ENCODE measurements at places on chromosomes 4 and X.

DNA sequence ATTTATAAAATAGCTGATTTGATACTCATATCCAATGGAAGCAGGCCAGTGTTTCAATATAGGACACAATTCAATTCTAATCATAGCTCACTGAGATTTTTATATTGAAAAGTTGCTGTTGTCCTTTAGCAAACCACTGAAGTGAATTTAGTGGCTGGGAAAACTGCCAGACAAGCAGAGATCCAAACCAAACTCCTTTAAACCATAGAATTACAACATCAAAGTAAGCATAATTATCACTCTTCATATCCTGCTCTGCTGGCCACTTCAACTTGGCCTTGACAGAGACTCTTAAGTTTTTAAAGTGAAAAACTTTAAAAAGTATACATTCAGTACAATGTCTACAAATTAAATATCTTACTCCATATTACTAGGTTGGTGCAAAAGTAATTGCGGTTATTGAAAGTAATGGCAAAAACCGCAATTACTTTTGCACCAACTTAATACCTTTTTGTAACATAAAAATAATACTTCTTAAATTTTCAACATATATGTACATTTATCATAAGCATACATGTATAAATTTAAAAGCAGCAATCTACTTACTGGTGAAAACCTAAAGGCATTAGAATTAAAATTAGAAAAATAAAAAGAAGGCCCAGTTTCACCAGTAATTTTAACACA is 433.0 kb downstream of the PCDH10 start:
- DNase-seq, result no peak

DNA sequence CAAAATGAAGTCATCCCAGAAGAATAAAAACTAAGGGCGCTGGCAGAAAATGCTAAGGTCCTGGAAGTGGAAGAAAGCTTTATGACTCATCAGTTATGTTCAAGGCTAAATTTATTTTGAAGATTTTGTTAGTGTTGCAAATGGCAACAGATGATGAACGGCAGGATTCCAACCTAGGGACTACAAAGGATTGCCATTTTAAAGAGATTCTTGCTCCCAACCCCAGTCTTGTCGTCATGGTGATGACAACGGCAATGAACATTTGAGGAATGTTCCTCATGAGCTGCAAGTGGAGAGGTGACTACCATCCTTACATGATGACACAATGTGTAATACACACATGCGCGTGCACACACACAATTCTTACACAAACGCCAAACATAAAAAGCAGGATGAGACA is 54.4 kb upstream of the FTHL17 start:
- no peak for DNase-seq

- DNase-seq, result no peak
Observed at GRCh38 chrX:57177070-57177469, 39.9 kb upstream of the SPIN2A start.

GRCh38 chr4:139951021-139951420 is 203.0 kb downstream of the MAML3 start:
- DNase-seq, result peak; percentile 5

- DNase-seq, result no peak
Observed at GRCh38 chrX:67693928-67694327, 150.1 kb downstream of the AR start.

- no peak for DNase-seq
Observed at GRCh38 chr4:172035562-172035961, 222.4 kb downstream of the GALNTL6 start.

DNA sequence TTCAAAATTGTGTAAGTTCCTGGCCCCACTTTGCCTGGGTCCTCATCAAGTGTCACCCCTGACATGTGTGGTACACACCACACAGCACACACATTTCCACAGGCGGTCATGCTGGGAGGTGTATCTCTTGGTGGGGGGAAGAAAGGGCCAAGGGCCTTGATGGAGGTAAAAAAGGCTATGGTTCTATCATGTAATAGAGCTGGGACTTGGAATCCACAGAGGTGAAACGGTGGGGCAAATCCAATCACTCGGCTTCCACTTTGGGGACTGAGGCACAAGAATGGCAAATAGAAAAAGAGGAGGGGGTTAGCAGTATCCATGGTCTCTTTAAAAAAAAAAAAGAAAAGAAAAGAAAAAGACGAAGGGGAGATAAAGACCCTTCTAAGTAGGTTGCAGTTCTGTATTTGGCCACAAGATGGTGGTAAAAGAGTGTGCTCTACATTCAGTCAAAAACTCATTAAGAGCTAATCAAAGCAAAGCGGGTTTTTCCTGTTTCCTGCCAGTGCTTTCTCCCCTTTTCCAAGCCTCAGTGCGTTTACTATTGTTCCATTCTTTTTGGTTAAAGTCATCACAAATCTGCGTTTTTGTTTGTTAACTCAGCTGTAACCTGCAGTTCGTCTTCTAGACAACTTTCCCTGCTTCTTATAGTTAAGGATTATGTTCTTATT is 37.0 kb upstream of the ATP6AP2 start:
- peak; percentile 14 for DNase-seq

DNA sequence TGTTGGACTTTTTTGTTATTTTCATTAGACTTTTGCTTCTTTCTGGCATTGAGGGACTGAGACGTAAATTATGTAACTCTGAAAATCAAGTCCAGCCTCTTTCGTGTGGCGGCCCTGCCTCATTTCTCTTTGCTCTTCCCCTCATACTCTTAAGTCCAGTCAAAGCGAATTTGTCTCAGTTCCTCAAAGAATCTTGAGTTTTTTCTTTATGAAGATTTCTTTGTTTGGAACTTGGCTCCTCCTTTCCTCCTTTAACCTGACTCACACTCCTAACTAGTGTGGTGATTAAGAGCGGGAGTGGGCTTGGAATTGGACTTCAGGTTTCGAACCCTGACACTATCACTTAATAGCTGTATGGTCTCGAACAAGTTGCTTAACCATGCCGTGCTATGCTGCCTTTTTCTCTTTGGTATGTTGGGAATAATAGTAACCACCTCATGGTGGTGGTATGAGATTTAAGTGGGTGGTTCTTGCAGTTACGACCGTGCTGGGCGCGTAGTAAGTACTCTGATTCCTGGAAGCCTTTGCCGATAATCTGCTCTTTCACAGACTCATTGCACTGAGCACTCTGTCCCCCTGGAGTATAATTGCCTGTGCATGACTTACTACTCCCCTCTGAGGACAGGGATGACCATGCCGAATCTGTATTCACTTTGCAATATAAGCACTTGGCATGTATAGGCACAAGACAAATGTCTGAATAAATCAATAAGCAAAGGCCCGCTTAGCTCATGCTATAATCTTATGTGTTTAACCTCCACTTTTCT is 19.1 kb downstream of the FNIP2 start:
- no peak for DNase-seq

GRCh38 chr4:173332963-173333657 is 1.0 kb downstream of the HMGB2 start:
- DNase-seq, result peak; percentile 27

DNA sequence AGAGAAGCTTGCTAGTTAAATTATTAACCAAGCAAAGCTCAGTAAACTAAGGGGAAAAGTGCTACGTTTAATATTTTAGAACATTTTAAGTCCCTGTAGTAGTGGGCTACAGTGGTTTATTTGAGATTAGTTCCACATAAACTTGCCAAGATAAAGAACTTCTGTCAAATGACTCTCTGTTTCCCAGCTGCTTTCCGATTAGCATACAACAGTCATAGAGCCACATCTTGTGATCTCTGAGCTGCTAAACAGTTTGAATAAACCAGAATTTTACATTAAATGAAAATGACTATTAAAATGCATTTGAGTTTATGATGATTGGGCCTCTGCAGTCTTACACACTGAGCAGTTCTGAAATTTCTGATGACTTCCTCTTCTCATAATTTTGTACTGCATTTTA is 568.5 kb downstream of the IQCM start:
- DNase-seq, result no peak

GRCh38 chrX:70253377-70254062 is 6.5 kb downstream of the P2RY4 start:
- no peak for DNase-seq

- DNase-seq, result no peak
Observed at GRCh38 chr4:37324546-37324945, 80.0 kb downstream of the NWD2 start.

DNA sequence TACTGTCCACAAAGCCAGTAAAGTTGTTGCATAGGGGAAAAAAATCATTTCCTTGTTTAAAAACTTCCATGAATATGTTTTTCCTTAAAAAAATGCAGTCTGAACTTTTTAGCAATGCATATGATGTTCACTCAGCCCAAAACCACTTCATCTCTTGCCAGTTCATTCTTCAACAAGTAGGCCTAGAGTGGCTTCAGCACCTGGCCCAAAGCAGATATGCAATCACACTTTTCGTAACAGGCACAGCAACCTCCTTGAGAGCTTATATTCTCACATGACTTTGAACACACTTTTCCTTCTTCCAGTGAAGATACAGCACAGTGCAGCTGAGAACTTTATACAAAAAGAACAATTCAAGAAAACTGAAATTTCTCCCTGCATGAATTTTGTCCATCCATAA is 128.6 kb downstream of the ADAMTS3 start:
- DNase-seq, result no peak

- DNase-seq, result no peak
Observed at GRCh38 chr4:26632916-26633315, 49.0 kb downstream of the TBC1D19 start.

- DNase-seq, result no peak
Observed at GRCh38 chr4:123676071-123676889, 279.7 kb downstream of the SPRY1 start.

DNA sequence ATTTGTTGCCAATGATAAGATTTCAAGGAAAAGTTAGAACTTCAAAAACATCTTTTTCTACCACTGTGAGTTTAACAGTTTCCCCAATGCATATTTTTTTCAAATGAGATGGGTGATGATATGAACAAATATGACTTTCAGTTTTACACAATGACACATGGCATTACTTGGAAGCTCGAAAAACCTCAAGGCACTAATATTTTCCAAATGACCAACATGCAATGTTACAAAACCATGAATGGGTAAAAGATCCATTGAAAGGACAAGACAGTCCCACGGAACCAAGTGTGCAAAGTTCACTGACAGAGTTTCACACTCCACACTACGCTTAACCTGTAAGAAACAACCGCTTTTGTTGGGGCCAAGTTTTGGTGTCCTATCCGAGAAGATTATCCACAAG is 84.5 kb downstream of the CD99L2 start:
- no peak for DNase-seq

DNA sequence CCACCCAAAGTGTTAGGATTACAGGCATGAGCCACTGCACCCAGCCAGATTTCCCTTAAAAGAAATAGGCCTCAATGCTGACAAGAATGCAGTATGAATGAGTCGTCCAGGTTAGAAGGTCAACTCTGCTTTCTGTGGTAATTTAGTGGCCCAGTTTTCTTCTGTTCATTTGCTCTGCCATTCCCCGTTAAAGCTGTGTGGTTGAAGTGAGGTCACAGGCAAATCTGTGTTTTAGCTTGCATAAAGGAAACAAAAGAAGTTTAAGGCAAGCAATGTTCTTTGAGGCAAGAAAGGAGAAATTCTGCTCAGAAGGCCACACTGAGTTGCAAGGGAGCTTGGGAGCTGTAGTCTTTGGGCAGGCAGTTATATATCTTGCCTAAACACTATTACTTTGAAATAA is 176.8 kb downstream of the LARP7 start:
- no peak for DNase-seq

GRCh38 chrX:17525762-17526555 is 151.0 kb downstream of the NHS start:
- no peak for DNase-seq

DNA sequence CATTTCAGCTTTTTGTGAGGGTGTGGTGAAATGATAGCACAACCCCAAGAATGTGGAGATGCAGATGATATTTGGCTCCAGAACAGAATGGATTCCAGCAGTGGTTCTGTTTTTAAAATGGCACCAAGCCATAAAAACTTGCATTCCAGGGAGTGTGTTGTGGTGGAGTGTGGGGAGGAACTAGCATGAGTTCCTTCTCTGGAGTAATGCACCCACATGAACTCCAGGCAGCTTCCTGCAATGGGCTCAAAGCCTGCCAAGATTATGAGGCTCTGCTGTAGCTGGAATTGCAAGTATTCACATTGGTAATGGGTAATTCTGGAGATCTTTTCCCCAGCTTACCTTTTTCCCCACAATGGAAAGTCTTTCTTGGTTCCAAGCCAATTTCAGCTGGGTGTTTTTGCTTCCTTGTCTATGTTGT is 161.4 kb downstream of the RAB28 start:
- no peak for DNase-seq

DNA sequence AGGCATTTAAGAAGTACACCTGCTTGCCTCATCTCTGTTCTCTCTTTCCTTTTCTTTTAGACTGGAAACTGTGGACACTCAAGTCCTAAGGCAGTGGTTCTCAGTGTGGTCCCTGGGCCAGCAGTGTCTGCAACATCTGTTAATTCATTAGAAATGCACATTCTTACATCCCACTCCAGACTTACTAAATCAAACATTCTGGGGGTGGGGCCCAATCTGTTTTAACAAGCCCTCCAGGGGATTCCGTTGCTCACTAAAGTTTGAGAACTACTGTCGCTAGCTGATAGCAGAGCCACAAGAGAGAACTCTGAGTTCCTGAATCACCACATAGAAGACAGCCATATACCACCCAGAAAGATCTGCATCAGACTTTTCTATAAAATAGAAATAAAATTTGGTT is 430.6 kb downstream of the BCOR start:
- no peak for DNase-seq

- no peak for DNase-seq
Observed at GRCh38 chr4:139282721-139283075, 2.7 kb upstream of the MGARP start.

DNA sequence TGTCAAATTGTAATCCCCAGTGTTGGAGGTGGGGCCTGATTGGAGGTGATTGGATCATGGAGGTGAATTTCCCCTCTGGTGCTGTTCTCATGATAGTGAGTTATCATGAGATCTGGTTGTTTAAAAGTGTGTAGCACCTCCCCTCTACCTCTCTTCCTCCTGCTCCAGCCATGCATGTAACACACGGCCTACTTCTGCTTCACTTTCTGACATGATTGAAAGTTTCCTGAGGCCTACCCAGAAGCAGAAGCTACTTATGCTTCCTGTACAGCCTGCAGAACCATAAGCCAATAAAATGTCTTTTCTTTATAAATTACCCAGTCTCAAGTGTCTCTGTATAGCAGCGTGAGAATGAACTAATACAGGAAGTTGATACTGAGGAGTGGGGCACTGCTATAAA is 61.7 kb upstream of the DDX60 start:
- DNase-seq, result no peak

- no peak for DNase-seq
Observed at GRCh38 chr4:132669786-132670185, 479.3 kb upstream of the PCDH10 start.

GRCh38 chrX:150366951-150367545 is 3.9 kb downstream of the MAMLD1 start:
- no peak for DNase-seq

- DNase-seq, result no peak
Observed at GRCh38 chr4:75321484-75321883, 192.7 kb downstream of the RCHY1 start.

DNA sequence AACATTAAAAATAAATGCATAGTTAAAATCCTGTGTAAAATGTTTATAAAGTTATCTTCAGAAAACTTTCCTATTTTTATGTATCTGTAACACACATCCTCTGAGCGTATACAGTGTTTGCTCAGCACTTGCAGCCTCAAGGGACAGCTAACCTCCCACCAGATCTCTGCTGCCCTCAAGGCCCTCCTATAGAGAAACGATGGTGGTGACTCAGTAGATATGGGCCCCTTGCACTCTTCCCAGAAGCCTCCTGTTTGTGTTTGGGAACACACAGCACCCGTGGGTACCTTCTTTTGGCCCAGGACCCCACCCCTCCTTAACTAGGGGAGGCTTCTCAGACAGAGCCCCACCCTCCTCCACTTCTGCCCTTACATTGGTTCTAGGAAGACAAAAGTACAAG is 26.7 kb downstream of the PJA1 start:
- no peak for DNase-seq

- DNase-seq, result no peak
Observed at GRCh38 chr4:89746377-89746776, 90.6 kb downstream of the SNCA start.

All from stimulated activated CD4-positive, alpha-beta T cell treated with anti-CD3 and anti-CD28 coated beads, Interleukin-4, amount 100 ng/mL, for 24 hours (primary cell).